ENCODE measurements at places on chromosomes 6 and 20. TPM values are rescaled to one million over a fixed set of nuclear protein-coding genes. Genes with fewer than 3 reads are reported as not detected.
A peak's percentile ranks its signal among the peaks of the same experiment; 100 is the strongest.

- peak overlapping the region; percentile 92 for H3K4me3 ChIP-seq
- H3K36me3 ChIP-seq = no peaks in the 10 kb centered on the region
- peaks cover 4% of the 10 kb centered on the region for H3K27me3 ChIP-seq
- no peak overlapping the region for H3K27ac ChIP-seq
- DNase-seq = peak; percentile 58
Measured at GRCh38 chr20:10217721-10218410, 764 bp upstream of the SNAP25 start.

SLC2A10 gene
- total RNA-seq = 19.4 TPM

DNA sequence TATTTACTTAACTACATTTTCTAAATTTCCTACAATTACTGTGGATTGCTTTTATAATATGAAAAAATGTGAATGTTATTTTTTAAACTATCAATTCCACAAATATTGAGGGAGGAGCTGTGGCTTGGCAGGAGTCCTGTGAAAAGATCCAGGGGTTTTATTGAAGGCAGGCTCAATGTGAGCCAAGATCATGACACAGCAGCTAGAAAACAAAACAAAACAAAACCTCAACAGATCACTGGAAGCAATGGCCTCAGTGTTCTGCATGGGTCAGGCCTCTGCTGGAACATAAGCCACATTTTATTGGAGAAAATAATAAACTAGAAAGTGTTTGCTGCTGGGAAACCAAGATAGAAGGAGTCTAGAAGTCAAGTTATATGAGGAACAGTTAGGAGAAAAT is 19.4 kb upstream of the RCAN2 start:
- no peaks in the 10 kb centered on the region for H3K36me3 ChIP-seq
- H3K4me1 ChIP-seq = no peaks in the 10 kb centered on the region
- H3K4me3 ChIP-seq = no peak overlapping the region
- no peak overlapping the region for H3K27ac ChIP-seq
- DNase-seq = no peak
- H3K27me3 ChIP-seq = no peaks in the 10 kb centered on the region

DNA sequence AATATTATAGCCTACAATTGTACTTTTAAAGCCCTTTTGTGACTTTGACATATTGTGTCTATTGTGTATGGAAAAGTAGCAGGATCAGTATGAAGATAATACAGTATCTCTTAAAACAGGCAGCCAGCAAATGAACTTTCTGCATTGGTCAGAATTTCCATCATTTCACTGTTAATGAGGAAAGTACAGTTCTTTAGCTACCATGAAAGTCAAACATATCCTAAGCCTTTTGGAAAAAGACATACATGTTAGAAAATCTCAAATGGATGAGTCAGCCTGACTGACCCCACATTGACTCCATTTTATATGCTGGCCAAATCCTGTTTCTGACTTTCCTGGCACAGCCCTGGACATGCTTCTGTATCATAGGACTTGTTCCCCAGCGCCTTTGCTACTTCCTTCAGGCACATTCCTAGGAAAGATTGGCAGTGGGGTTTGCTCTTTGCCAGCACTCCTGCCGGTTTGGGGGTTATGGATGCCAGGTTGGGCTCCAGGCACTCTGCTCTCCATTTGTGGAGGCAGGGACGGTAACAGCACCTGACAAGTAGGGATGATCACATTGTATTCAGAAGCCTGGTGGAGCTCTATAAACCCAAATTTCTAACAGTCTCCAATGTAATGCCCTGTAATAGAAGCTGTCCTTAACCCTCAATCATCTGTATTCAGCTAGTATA is 43.7 kb downstream of the TOP1 start:
- H3K27me3 ChIP-seq = no peaks in the 10 kb centered on the region
- peak overlapping the region; percentile 93 for H3K27ac ChIP-seq
- H3K4me3 ChIP-seq = no peak overlapping the region
